ENCODE measurements at places on chromosomes 1 and 21.

- DNase-seq, result no peak
Observed at GRCh38 chr1:43851561-43852338, 81.9 kb upstream of the ARTN start.

DNA sequence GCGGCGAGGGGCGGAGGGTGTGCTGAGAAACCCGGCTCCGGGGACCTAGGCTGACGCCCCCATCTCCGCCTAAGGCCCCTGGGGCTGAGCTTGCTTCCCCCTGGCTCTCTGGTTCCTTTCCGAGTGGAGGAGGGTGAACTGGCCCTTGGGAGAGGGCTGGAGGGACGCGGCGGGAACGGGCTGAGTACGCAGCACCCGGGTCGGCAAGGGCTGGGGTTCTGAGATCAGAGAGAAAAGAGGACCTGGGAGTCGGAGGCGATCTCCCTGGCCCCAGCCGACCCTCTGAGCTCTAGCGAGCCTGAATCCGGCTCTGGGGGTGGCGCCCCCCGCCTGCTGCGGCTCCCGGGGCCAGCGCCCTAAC lies 270.8 kb downstream of the FOXD2 start:
- DNase-seq, result no peak

GRCh38 chr1:52368383-52369172 lies 2.6 kb upstream of the CC2D1B start:
- peak; percentile 22 for DNase-seq

DNA sequence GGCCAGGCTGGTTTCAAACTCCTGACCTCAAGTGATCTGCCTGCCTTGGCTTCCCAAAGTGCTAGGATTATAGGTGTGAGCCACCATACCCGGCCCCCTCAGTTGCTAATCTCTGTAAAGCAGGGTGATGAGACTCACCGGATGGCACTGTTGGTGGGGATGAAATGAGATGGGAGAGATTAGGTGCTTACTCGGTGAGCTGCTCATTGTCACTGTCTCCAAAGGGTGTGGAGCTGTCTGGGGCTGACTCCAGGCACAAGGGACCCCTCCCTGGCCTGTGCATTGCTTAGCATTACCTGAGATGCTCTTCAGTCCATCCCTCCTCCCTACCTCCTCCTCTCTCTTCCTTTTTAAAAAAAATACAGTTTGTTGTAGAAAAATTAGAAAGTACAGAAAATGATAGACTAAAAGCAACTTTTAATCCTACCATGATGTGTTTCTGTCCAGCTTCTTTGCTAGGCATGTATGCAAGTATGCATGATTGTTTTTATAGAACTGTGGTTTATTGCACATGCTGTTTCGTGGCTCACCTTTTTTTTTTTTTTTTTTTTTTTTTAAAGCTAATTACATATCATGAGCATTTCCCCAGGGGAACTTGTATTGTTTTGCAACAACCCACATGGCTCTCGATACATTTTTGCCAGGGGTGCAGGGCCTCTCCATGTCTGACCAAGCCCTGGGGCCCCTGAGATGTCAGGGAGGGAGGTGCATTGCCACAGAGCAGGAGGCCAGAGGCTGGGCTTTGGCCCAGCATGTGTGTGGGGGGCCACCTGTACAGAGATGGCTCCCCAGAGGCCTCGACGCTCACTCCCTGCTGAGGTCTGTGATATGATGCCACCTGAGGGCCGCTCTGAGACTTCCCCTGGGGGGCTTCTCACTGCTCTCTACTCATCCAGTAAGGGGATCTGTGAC lies 55.4 kb downstream of the ARHGEF10L start:
- no peak for DNase-seq

- DNase-seq, result no peak
Observed at GRCh38 chr1:31793586-31794285, 22.1 kb downstream of the SPOCD1 start.

GRCh38 chr1:205678286-205679111 lies 1.8 kb downstream of the SLC45A3 start:
- DNase-seq, result no peak

GRCh38 chr1:235986869-235987268 lies 78.0 kb downstream of the NID1 start:
- DNase-seq, result no peak

- DNase-seq, result no peak
Observed at GRCh38 chr1:242432491-242433095, 91.9 kb downstream of the PLD5 start.

GRCh38 chr1:78591971-78592370 lies 28.3 kb upstream of the IFI44L start:
- DNase-seq, result no peak

DNA sequence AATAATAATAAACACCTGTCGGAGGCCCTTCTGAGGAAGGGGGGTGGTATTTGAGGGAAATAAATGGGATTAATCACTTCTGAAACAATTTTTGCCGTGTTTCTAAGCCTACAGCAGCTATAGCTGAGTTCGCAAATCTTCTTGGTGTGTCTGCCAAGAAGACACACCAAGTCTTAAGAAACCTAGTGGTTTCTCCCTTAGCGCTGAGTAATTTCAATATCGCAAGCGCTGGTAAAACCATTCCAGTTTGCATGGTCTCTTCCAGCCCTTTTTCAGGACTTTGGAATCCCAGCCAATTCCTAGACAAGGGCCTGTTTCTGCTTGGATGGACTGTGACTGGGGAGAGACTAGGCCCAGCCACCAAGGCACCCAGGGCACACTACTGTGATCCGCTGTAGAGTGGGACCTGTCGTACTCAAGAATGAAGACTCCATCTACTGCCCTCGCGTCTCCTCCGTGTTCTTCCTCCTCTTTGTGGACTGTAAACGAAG lies 7.5 kb upstream of the LHX8 start:
- DNase-seq, result no peak

- DNase-seq, result no peak
Observed at GRCh38 chr1:98280049-98280448, 359.2 kb upstream of the DPYD start.

GRCh38 chr1:1068517-1069055 lies 5.5 kb downstream of the RNF223 start:
- no peak for DNase-seq

- DNase-seq, result no peak
Observed at GRCh38 chr21:33230545-33231324, 997 bp downstream of the IFNAR2 start.

DNA sequence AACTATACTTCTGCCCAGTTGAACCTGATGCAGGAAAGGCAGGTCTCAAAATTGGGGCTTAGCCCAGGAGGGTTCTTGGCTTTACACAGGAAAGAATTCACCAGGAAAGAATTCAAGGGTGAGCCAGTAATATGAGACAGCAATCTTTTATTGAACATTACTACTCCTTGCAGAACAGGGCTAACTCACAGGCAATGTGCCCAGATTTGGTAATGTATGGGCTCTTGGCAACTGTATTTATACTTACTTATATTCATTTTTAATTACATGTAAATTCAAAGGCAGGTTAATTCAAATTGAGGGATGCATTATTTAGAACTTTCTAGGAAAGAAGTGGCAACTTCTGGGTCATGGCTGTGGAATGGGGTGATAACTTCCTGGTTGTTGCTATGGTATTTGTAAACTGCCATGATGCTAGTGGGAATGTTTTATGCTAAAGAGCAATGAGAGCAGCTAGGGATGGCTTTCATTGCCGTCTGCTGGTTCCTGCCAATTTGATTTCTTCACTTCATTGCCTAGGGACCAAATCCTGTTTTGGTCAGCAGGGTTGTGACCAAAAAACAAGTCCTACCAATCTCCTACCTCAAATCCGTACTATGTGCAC lies 107.5 kb downstream of the CHRM3 start:
- DNase-seq, result no peak

GRCh38 chr1:96234299-96234698 lies 487.3 kb upstream of the PTBP2 start:
- DNase-seq, result no peak

DNA sequence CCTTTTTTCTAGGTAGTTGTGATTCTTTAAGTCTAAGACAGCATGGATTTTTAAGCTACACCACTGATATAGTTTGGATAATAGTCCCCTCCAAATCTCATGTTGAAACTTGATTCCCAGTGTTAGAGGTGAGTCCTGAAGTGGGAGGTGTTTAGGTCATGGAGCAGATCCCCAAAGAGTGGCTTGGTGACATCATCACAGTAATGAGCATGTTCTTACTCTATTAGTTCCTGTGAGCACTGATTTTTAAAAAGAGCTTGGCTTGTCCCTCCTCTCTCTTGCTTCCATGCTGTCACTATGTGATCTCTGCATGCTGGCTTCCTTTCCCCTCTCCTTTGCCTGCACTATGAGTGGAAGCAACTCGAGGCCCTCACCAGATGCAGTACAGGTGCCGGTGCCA lies 115.5 kb downstream of the LEPR start:
- no peak for DNase-seq

- DNase-seq, result no peak
Observed at GRCh38 chr1:29372108-29372507, 135.8 kb downstream of the PTPRU start.

GRCh38 chr1:46193984-46194570 lies 4.2 kb downstream of the POMGNT1 start:
- DNase-seq, result no peak

GRCh38 chr21:27390384-27390783 lies 423.5 kb upstream of the ADAMTS5 start:
- DNase-seq, result no peak

GRCh38 chr1:209772126-209772525 lies 12.2 kb downstream of the C1orf74 start:
- DNase-seq, result no peak

- no peak for DNase-seq
Observed at GRCh38 chr1:29358183-29358582, 121.9 kb downstream of the PTPRU start.

GRCh38 chr1:87603626-87604025 lies 274.9 kb downstream of the LMO4 start:
- DNase-seq, result no peak

DNA sequence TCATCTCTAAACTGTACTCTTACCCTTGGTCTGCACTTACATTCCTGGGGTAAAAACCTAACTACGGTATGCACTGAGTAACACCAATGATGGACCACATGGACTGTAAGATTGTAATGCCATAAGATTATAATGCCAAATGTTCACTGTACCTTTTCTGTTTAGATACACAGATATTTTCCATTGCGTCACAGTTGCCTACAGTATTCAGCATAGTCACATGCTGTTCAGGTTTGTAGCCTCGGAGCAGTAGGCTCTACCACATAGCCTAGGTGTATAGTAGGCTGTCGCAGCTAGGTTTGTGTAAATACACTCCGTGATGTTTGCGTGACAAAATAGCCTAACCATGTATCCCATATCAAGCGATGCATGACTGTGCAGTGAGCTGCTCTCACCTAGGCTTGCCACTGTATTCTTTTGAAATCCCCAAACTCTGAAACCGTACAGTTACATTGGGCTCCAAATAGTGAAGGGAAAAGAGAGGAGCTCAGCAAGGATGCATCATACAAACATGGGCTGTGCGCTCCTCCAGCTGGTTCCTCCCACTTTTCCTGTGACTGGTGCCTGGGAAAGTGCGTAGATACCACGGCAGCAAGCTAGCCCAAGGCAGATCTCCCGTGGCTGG lies 35.2 kb downstream of the CFAP57 start:
- no peak for DNase-seq

DNA sequence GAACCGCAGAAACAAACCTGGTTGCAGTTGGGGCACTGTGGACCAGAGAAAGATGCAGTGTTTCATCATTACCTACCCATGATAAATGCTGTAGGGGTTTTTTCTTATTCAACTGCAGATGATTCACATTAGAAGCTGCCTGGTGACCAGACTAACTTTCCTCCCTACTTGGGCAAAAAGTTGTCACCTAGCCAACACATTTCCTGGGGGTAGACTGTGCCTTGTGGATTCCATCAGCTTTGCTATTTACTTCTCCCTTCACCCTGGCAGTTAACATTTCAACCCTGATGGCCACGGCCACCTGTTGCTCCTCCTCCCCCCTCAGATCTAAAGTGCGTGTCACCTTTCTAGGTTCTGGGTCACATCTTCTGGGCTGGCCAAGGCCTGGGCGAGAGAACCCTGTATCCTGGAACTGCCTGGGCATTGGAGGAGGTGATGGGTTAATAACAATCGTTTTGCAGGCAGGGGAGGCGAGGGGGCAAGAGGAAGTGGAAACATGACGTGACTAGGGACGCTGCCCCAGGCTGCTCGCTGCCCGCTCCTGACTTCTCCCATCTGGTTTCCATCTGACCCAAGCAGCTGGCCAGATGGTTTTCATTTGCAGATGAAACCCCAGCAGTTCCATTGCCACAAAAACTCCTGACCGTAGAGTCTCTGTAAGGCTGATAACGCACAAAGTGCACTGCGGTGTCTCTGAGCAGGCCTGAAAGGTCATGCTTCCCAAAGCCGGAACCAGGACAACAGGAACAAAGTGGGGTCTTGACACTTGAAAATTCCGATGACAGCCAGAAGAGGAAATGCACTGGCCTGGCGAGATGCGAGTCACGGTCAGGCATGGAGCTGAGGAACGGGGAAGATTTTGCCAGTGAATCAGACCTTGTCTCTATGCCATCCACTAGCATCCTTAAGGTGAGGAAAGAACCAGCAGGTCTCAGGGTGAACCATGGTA lies 36.6 kb downstream of the CAPZB start:
- DNase-seq, result no peak

- no peak for DNase-seq
Observed at GRCh38 chr21:41725421-41726031, 41.3 kb downstream of the RIPK4 start.

DNA sequence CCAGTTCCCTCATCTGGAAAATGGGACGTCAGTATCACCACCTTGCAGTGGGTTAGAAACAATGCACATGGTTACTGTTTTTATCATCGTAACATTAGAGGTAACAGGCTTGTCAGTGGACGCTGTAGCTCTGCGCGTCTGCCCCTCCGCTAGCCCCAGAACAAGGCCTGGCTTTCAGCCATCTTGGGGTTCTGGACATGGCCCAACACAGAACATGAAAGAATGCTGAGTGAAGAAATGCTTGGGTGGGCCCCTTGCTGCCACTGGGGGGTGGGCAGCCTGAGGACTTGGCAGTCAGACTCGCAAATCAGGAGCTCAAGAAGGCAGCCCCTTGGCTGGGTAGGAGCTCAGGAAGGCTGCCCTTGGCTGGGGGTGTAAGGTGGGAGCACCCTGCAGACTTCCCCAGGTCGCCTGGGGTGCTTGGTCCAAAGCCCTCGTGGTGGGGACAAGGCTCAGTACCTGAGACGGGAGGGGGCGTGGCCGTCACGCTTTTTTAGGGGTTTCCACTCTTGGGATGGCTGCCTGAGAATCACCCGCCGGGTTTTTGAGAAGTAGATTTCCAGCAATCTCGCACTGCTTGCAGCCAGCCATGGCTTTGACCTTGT lies 51.7 kb downstream of the SLC37A1 start:
- no peak for DNase-seq

DNA sequence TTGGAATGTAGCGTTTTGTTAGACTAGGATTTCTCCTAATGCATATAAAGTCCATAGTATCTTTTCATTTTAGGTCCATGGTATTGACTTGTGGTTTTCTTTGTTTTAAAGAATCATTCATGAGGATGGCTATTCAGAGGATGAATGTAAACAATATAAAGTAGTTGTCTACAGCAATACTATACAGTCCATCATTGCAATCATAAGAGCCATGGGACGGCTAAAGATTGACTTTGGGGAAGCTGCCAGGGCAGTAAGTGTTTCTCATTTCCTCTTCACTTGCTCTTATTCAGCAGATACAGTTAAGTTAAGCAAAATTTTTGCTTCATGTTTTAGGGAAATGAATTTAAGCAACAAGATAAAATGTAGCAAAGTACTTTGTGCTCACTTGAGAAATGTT lies 25.4 kb downstream of the GNAI3 start:
- DNase-seq, result no peak

- no peak for DNase-seq
Observed at GRCh38 chr1:77977989-77978292, 931 bp downstream of the FUBP1 start.

GRCh38 chr1:78601068-78601467 lies 19.2 kb upstream of the IFI44L start:
- DNase-seq, result no peak

- no peak for DNase-seq
Observed at GRCh38 chr1:54982739-54983138, 2.3 kb downstream of the TMEM61 start.

All from activated naive CD8-positive, alpha-beta T cell treated with anti-CD3 and anti-CD28 coated beads, Interleukin-2, amount 50 U/mL, for 16 hours (primary cell).